ENCODE measurements at places on chromosomes 1 and 21. TPM values are rescaled to one million over a fixed set of nuclear protein-coding genes. Genes with fewer than 3 reads are reported as not detected.

GRCh38 chr1:30444401-30444800, 279.0 kb downstream of the MATN1 start:
- DNase-seq, result no peak

- DNase-seq, result no peak
These were observed 38.3 kb upstream of the CLCA4 start for GRCh38 chr1:86508583-86508969.

- DNase-seq, result no peak
These were observed 34.4 kb upstream of the ROR1 start for GRCh38 chr1:63739452-63739851.

- DNase-seq, result no peak
These were observed 59.3 kb upstream of the FAM89A start for GRCh38 chr1:231099311-231099710.

- no peak for DNase-seq
These were observed 1036.4 kb downstream of the ADGRL2 start for GRCh38 chr1:82836973-82837680.

- no peak for DNase-seq
These were observed 7.5 kb upstream of the FMO3 start for GRCh38 chr1:171083222-171083621.

Gene DEPDC1
- 0.71 TPM for total RNA-seq

Gene KRTAP10-9
- total RNA-seq, result not detected

Gene PAPPA2
- 0.61 TPM for total RNA-seq

Gene SLAMF9
- total RNA-seq, result not detected

Gene LRRC8D
- 5.0 TPM for total RNA-seq

Measured in right cardiac atrium (tissue), 5 donors.